ENCODE measurements at places on chromosomes 3 and 15. TPM values are rescaled to one million over a fixed set of nuclear protein-coding genes. Genes with fewer than 3 reads are reported as not detected.

- no peak for DNase-seq
- peaks cover 16% of the 10 kb centered on the region for H3K27me3 ChIP-seq
- no peaks in the 10 kb centered on the region for H3K36me3 ChIP-seq
- H3K4me3 ChIP-seq = no peak overlapping the region
- peaks cover 2% of the 10 kb centered on the region for H3K4me1 ChIP-seq
These were observed 3.5 kb upstream of the AHSG start for GRCh38 chr3:186609247-186609868.

GRCh38 chr3:54033761-54034160 lies 88.6 kb upstream of the CACNA2D3 start:
- no peaks in the 10 kb centered on the region for H3K4me1 ChIP-seq
- H3K4me3 ChIP-seq = no peak overlapping the region
- no peak overlapping the region for H3K27ac ChIP-seq
- DNase-seq = no peak
- no peaks in the 10 kb centered on the region for H3K36me3 ChIP-seq

DNA sequence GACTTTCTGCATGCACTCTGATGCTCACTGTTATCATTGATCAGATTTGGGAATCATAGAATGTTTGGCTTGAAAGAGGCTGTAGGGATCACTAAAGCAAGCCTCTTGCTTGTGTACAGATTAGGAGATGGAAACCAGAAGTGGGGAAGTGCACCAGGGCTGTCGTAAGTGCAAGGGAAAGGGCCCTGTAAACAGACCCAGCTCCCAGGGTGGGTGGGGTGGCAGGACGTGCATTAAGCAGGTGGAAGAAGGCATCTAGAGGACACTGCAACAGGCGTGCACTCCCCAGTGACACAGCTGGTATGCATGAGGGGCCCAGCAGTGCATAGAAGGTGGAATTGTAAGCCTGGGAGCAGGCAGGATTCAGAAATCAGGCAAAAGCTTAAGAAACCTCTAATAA lies 58.0 kb upstream of the SLC7A14 start:
- H3K36me3 ChIP-seq = no peaks in the 10 kb centered on the region
- no peaks in the 10 kb centered on the region for H3K27me3 ChIP-seq
- H3K4me1 ChIP-seq = peaks cover 4% of the 10 kb centered on the region
- DNase-seq = no peak

DNA sequence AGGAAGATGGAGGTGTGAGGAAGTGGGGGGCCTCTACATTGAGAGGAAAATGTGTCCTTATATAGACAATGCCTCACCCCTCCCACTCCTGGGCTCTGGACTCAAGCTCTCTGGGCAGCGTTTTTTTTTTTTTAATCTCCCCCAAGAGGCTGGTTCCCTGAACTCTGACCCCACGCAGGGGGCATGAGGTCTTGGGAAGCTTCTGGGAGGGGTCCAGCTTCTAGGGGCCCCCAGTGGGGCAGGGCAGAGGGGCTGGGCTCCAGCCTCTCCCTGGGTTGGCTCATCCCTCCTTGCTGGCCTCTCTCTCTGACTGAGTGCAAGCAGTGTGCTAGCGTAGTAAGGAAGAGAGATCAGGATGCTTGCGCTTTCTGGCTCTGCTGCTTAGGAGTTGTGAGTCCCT lies 101.4 kb upstream of the HACD2 start:
- no peak for DNase-seq
- H3K36me3 ChIP-seq = no peaks in the 10 kb centered on the region
- no peak overlapping the region for H3K4me3 ChIP-seq
- peaks cover 3% of the 10 kb centered on the region for H3K4me1 ChIP-seq
- no peak overlapping the region for H3K27ac ChIP-seq

GRCh38 chr15:48010316-48010715 lies 110.5 kb upstream of the SLC24A5 start:
- H3K27me3 ChIP-seq = no peaks in the 10 kb centered on the region
- no peak overlapping the region for H3K4me3 ChIP-seq
- no peak overlapping the region for H3K27ac ChIP-seq
- DNase-seq = no peak

DNA sequence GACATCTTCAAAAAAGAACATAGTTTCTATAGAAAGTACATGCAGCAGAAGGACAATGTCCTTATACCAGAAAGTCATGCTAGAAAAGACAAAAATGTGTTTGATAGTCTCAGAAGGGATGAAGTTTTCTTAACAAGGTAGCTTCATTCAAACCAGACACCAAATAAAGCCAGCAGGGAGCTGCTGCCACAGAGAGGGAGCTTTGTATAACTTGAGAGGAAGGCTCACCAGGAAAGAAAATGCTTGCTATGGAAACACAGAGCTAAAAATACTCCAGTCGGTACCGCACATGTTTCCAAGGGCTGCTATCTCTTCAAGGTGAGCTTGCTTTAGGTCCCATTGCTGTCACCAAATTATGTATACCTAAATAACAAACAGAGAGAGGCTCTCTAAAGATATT lies 1074.8 kb upstream of the ALCAM start:
- DNase-seq = no peak
- H3K36me3 ChIP-seq = no peaks in the 10 kb centered on the region
- H3K27ac ChIP-seq = peak overlapping the region; percentile 57

GRCh38 chr3:71759401-71759800 lies 5.7 kb downstream of the GPR27 start:
- peaks cover 38% of the 10 kb centered on the region for H3K27me3 ChIP-seq
- H3K4me1 ChIP-seq = no peaks in the 10 kb centered on the region
- no peak overlapping the region for H3K27ac ChIP-seq
- H3K36me3 ChIP-seq = no peaks in the 10 kb centered on the region

DNA sequence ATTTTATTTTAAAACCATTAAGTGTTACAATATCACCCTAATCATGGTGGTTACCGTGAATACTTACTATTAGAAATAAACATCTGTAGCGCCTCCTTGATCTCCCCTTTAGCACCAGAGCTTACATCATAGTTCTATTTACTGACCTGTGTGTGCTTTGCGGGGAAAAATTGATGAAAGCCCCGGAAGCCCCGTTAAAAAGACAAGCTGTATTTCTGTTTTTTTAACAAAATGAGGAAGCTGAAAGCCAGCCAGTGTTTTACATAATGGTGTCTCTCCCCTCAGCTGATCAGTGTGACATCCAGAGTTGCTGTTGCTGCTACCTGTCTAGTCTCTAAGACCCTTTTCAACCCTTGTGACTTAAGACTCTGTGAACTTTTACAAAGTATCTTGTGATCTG lies 100.8 kb downstream of the OPA1 start:
- no peaks in the 10 kb centered on the region for H3K27me3 ChIP-seq
- H3K36me3 ChIP-seq = peaks cover 56% of the 10 kb centered on the region
- H3K4me3 ChIP-seq = no peak overlapping the region

The RBP2 gene
- not detected for total RNA-seq

DNA sequence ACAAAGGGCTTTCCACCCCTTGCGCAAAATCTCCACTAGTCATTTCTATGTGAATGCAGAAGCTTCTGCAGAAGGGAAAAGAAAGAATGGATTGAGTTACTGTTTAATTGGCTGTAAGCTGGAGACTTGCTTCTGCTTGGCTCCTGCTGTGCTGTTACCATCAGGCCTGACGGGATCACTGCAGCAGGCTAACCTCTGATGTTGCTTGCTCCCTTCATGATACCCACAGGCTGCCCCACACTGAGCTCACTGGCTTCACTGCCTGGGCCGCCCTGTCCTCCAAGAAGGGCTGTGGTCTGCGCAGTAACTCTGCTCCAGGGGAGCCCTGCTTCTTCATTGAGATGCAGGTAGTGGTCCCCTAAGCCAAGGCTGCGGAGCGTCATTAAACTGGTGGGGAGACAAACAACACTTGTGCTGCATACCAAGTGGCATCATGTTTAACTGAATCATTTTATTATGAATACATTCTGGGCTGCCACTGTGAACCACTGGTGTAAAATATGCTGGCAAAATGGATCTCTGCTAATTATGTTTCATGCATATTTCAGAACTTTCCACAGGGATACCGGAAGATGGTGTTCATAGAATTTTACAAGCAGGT lies 78.6 kb downstream of the WDR49 start:
- no peaks in the 10 kb centered on the region for H3K4me1 ChIP-seq
- H3K27me3 ChIP-seq = no peaks in the 10 kb centered on the region
- peak; percentile 81 for DNase-seq
- H3K36me3 ChIP-seq = no peaks in the 10 kb centered on the region

The CLEC3B gene
- not detected for total RNA-seq

The OR5K2 gene
- total RNA-seq = not detected

DNA sequence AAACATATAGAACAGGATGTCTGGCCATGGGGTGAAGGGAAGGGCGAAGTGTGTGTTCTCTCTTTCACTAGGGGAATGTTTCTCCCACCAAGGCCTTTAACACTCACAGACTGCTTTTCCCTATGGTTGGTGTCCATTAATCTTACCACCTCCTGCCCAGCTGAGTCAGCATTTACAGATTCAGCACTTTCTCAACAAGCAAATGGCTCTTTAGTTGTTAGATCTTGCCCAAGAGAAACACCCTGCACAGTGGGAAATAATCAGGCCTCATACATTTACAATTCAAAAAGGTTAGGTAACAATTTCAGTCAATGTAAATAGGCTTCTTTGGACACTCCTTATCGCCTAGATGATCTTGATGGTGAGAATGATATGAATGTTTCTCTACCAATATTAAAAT lies 418.2 kb downstream of the EPHA3 start:
- H3K27ac ChIP-seq = no peak overlapping the region
- no peaks in the 10 kb centered on the region for H3K36me3 ChIP-seq
- no peaks in the 10 kb centered on the region for H3K4me1 ChIP-seq
- no peaks in the 10 kb centered on the region for H3K27me3 ChIP-seq
- DNase-seq = no peak
- H3K4me3 ChIP-seq = no peak overlapping the region

GRCh38 chr15:81095690-81096365 lies 38.2 kb upstream of the CFAP161 start:
- no peaks in the 10 kb centered on the region for H3K27me3 ChIP-seq
- H3K4me3 ChIP-seq = no peak overlapping the region
- DNase-seq = no peak
- no peaks in the 10 kb centered on the region for H3K4me1 ChIP-seq
- H3K27ac ChIP-seq = no peak overlapping the region
- no peaks in the 10 kb centered on the region for H3K36me3 ChIP-seq

DNA sequence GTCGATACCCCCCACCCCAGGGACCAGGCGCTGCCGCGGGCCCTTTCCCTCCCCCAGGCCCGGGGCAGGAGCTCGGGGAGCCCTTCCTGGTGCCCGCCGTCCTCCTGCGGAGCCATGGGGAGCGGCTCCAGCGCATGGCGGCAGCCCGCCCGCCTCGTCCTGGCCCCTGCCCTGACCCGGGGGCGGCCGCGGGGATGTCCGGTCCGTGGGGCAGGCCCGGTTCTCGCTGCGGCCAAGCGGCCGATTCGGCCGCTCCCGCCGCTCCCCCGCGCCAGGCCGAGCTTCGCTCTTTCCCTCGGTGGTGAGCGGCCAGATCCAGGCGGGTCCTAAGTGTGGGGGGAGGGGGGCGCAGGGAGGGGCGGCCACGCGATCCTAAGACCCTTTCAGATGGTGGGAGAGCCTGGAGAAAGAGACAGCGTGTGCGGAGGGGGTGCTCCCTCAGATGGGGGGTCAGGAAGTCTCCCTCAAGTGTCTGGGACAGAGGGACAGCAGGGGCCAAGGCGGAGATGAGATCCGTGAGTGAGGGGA lies 1.3 kb downstream of the NEIL1 start:
- no peaks in the 10 kb centered on the region for H3K4me1 ChIP-seq
- H3K27ac ChIP-seq = no peak overlapping the region
- peak overlapping the region; percentile 87 for H3K4me3 ChIP-seq
- H3K36me3 ChIP-seq = no peaks in the 10 kb centered on the region
- DNase-seq = no peak

- H3K36me3 ChIP-seq = no peaks in the 10 kb centered on the region
- H3K27ac ChIP-seq = no peak overlapping the region
- no peaks in the 10 kb centered on the region for H3K4me1 ChIP-seq
- no peaks in the 10 kb centered on the region for H3K27me3 ChIP-seq
These were observed 10.6 kb upstream of the SLC4A7 start for GRCh38 chr3:27494784-27495183.

DNA sequence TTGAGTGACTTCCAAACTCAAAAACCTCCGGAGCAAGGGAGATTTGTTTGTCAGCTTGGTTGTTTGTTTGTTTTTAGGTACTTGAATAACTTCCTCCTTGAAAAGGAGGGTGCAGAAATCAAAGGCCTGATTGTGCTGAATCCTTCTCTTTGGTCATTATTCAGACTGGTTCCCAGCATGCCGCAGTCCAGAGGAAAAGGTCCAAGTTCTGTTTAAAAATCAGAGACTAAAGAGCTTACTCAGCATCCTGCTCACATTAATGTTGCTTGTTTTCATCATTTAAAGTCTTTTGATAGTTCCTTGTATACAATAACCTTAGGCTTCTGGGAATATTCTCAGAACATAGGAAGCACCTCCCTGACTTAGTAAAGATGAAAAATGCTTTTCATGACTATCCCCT lies 982 bp upstream of the SCG3 start:
- no peaks in the 10 kb centered on the region for H3K36me3 ChIP-seq
- H3K27me3 ChIP-seq = peaks cover 14% of the 10 kb centered on the region
- DNase-seq = no peak
- H3K4me1 ChIP-seq = no peaks in the 10 kb centered on the region
- no peak overlapping the region for H3K4me3 ChIP-seq
- H3K27ac ChIP-seq = no peak overlapping the region

The ACP3 gene
- total RNA-seq = 24.6 TPM

The STAB1 gene
- total RNA-seq = 0.32 TPM

The ZNF662 gene
- total RNA-seq = not detected

The SYNM gene
- total RNA-seq = 10.6 TPM

DNA sequence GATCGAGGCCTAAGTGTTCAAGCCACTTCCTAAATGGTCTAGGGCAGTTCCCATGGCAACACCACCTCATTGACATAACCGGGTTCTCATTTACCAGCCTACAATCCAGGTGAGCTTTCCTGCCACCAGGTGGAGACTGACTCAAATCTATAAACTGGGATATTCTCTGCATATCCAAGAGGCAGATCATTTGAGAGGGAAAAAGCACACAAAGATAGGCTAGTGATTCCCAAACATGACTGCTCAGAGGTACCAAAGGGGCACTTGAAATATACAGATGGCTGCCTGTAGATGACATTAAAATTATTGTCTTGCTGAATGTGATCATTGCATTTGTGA lies 141.3 kb upstream of the PROK2 start:
- DNase-seq = peak; percentile 94
- no peaks in the 10 kb centered on the region for H3K36me3 ChIP-seq
- peaks cover 19% of the 10 kb centered on the region for H3K27me3 ChIP-seq
- no peaks in the 10 kb centered on the region for H3K4me1 ChIP-seq
- no peak overlapping the region for H3K27ac ChIP-seq

The CPN2 gene
- not detected for total RNA-seq

The ARRDC4 gene
- 2.1 TPM for total RNA-seq

DNA sequence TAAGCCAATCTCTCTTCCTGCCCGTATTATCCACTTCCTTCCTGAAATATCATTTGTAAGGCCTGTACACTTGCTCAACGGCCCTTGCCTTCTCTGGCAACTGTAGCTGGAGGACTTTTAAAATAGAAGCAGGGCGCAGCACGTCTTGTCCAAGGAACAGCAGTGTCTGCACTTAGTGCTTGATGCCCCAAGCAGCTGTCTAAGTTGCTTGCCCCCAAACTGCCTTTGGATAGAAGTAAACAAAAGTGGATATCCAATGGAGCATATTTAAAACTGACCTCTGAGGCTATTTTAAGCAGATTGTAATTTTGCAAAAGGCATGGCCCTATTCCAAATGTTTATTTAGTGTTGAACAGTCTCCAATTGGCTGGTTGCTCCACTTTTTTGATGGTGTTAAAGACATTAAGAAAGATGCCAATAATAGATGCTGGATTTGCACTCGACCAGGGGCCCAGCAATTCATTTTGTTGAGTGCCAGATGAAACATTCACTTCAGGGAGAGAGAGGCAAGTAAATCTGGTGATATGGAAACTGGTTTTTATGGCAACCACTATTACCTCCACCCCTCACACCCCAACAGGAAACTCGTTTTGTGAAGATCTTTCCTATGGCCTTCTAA lies 526.8 kb upstream of the TBL1XR1 start:
- no peaks in the 10 kb centered on the region for H3K4me1 ChIP-seq
- no peaks in the 10 kb centered on the region for H3K27me3 ChIP-seq
- H3K36me3 ChIP-seq = no peaks in the 10 kb centered on the region
